Inflammatory macrophage treated with lipopolysaccharide for 4 hours (primary cell): ENCODE measurements at places on chromosomes 7 and 10.

GRCh38 chr10:25300073-25300472 lies 125.3 kb downstream of the GPR158 start:
- no peak for DNase-seq

GRCh38 chr10:129031844-129032150 lies 435.2 kb upstream of the MGMT start:
- DNase-seq: no peak

- DNase-seq: no peak
These were observed 145.3 kb downstream of the GLI3 start for GRCh38 chr7:42091461-42092291.

- DNase-seq: no peak
These were observed 117.4 kb upstream of the PFKP start for GRCh38 chr10:2949948-2950354.

GRCh38 chr7:33639552-33640197 lies 265.7 kb upstream of the BMPER start:
- DNase-seq: peak; percentile 3

GRCh38 chr10:123301077-123301857 lies 147.1 kb downstream of the BUB3 start:
- DNase-seq: peak; percentile 43

DNA sequence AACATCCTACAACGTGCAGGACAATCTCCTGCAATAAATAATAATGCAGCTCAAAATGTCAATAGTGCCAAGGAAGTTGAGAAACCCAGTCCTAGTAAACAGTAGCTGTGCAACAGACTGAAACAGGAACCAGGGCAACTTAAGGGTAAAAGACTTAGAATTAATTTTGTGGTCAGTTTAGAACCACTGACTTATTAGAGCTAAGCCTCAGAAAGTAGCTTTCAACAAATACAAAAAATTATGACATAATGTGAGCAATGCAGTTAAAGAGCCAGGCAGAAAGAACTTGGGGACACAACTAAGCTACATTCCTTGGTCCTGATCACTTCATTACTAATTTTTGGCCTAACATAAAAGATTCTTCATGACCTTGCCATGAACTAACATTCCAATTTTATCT lies 195.4 kb downstream of the MACC1 start:
- peak; percentile 85 for DNase-seq

- no peak for DNase-seq
These were observed 249.9 kb downstream of the LRMDA start for GRCh38 chr10:75681334-75681733.

DNA sequence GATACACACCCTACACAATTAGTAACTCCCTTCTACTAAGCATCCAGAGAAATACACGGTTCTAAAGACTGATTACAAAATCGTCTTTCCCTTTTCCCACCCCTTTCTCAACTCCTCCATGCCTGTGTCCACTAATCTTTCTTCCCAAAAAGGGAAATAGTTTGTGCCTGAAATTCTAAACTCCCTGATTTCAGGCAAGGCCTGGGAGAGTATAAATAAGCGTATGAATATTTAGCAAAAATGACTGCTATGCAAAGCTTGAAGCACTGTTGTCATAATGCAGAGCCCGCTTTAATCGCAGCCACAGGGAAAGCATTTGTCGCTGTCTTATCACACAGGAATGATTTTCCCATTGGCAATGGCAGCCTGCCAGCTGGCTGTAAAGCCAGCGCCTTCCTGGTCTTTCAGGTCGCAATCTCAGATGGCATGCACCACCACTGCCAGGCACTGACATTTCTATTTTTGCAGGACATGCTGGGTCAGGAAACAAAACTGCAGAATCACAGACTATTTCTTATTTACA lies 142.9 kb upstream of the PCGF5 start:
- no peak for DNase-seq

DNA sequence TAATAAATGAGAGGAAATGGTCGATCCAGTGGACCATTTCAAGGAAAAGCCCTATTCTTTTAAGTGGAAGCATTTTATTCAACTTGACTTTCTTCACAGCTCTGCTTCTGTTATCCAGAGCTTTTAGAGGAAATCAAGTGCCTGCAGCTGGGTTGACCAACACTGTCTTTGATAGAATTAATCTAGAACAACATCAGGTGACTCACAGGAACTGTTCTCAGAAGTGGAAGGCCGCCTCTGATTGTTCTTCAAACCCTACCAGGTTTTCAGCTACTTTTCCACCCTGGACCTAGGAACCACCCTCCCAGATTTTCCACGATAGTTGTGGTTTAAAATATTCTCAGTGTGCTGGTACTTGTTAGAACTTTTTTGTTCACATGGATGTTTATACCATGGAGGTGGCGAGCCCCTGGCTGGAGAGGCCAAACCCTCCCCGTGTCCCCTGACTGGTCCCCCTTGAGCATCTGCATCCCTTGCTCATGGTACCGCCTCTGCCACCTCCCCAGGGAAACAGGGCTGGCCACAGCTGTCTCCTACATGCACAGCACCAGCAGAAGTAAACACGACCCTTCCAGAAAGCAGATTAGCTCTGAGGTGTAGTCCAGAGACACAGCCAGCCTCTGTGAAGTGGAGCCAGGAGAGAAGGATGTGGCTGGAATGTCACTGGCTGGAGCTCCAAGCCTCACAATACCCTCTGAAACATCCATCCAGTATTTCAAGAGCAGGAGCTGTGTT lies 293.3 kb downstream of the USP6NL start:
- no peak for DNase-seq

- DNase-seq: no peak
These were observed 589.3 kb downstream of the NRG3 start for GRCh38 chr10:82464191-82464818.

DNA sequence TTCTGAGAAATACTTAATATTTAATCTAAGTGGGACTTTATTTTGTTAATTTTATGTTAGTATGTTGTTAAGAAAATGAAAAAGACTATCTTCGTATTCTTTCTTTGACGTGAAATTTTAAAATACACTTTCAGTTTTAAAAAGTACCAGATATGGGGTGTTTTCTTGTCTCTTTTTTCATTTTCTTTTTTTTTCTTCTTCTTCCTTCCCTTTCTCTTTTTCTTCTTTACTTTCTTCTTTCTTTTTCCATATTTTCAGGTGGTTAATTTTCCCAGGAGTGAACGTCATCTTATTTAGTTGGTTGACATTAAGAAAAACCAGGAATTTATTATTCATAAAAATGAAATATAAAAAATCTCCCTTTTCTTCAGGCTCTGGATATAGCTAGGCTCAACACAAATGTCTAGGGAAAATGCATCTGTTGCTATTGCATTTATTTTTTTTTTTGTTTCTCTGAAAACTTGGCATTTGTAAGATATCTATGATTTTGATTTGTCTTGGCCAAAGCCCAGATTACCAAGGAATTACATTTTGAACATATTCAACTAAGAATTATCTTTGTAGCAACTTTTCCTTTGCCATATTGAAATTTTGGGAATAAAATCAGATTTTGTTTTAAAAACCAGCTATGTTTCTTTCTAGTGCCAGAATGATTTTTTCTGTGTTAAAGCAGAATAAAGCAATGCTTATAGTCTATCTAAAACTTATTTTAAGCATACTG lies 241.3 kb upstream of the FOXP2 start:
- no peak for DNase-seq

DNA sequence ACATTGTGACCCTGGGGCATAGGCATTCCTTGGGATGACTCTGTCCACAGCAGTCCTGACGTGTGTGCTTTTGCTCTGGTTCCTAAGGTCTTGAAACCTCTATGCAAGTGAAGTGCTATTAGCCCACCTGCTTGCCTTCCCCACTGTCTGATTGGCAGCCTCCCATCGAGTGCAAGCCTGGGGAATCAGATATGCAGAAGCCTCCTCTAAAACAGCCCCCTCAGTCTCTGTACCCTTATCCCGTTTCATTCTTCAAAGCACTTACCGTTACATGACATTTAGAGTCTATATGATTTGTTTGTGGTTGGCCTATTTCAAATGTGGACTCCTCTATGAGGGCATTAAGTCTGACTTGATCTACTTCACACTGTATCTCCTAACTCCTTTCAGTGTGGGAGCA lies 4.3 kb downstream of the KIAA1217 start:
- no peak for DNase-seq

DNA sequence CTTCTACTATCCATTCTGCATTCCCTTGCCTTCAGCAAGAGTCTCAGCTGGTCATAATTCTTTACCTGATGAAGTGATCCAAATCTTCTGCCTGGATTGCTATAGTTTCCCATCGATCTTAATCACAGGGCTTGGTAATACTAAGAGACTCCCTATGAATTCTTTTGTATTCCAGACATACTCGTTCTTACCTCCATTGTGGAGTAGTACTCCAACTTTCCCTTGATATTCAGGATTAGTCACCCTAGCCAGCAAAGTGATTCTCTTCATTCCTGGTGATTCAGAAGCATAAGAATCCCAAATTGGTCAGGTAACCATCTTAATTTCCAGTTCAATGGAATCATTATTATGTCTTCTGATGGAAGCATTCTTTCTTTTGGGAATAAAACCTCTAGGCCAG lies 96.7 kb downstream of the TWIST1 start:
- no peak for DNase-seq

- DNase-seq: no peak
These were observed 50.9 kb downstream of the CCDC3 start for GRCh38 chr10:12950583-12951128.

- DNase-seq: no peak
These were observed 66.2 kb downstream of the VPS41 start for GRCh38 chr7:38842746-38843145.

GRCh38 chr10:58089739-58090138 lies 178.0 kb downstream of the IPMK start:
- no peak for DNase-seq

DNA sequence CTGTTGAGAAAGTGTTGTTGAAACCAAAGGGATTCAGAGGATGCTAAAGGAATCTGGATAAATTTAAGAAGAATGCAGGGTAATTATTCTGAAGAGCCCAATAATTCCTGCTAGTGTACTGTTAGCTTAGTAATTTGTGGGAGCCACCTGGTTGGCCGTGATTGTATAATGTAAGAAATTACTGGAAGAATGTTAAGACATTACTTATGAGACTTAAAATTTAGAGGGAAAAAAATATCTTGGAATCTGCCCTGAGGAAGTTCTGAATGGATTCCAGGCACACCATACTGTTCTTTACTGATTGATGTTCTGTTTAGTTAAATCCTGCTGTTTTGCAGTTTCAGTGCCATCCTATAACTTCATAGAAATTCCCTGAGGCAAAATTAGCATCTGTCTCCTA lies 155.0 kb upstream of the RHOBTB1 start:
- DNase-seq: no peak

DNA sequence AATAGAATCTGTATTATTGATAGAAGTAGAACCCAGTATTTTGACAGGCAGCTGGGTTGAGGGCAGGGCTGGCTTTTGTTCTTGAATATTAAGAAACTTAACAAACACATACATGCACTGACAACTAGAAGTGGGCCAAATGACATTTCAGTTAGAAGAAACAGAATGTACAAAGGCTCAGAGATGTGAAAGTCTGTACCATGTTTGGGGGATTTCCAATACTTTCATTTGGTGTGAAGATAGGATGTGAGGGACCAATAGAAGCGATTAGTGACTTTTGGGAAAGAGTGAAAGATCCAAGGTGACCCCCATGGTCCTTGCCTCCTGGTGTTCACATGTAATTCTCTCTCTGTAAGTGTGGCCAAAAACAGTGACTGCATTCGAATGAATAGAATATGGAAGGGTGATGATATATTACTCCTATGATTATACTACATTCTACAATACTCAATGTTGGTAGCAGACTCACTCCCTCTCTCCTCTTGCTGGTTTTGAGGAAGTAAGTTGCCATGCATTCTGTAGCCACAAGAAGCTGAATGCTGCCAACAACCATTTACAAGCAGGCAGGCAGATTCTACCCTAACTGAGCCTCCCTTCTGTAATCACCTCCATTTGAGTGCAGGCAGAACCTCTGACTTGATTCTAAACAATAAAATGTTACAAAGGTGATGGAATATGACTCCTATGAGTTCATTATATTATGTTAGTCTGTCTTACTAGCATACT lies 151.4 kb downstream of the TMEM168 start:
- no peak for DNase-seq

- DNase-seq: no peak
These were observed 206.2 kb upstream of the YAE1 start for GRCh38 chr7:39360038-39360437.

- no peak for DNase-seq
These were observed 134.7 kb downstream of the SORBS1 start for GRCh38 chr10:95426482-95426881.

DNA sequence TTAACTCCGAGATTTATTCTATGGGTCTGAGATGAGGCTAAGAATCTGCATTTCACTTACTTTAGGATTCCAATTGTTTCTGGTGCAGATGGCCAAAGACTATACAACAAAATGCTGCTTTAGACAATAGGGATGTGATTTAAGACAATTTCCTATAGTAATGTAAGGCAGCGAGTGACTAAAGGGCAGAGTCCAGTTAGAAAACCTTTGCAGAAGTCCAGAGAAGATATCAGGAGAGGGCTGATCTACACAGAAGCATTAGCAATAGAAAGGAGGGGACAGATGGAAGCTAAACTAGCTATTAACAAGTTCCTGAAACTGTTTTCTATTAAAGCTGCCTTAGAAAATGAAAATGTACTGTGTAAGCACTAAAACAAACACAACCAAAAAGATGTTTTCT lies 398.9 kb downstream of the DGKB start:
- DNase-seq: no peak

GRCh38 chr7:71706597-71706975 lies 574.6 kb downstream of the GALNT17 start:
- no peak for DNase-seq

DNA sequence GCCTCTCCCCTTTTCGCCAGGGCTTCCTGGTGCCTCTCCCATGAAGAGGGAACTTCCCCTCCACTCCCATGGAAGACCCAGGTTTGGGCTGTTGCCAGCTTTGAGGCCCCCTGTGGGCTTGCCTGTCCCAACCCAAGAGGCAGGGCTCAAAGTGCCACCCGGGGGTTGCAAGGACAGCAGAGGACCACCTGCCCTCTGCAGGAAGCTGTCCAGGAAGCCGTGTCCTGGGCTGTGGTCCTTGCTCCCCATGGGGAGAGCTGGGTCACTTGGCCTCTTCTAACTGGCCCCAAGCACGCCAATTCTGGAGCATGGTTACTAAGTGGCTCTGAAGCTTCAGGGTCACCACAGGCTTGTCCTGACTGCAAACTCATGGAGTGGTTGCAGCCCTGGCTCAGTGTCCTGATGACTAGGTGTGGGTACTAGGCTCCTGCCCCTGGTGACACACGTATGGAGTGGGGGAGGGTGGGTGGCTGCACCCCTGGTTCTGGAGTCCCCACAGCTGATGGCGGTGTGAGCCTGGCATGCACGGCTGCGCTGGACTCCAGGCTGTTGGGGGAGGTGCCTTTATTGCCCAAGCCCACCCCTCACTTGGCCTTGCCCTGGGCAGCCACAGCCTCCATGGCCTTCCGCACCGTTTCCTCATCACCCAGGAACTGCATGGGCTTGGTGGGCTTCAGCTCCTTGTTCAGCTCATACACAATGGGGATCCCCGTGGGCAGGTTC lies 3.0 kb downstream of the PGAM2 start:
- DNase-seq: no peak

- DNase-seq: no peak
These were observed 434.4 kb upstream of the ZMIZ1 start for GRCh38 chr10:78634389-78634815.
